ENCODE measurements at places on chromosomes 1 and 21.
A peak's percentile ranks its signal among the peaks of the same experiment; 100 is the strongest.

GRCh38 chr1:177798614-177799013, 171.2 kb downstream of the SEC16B start:
- no peak for DNase-seq

DNA sequence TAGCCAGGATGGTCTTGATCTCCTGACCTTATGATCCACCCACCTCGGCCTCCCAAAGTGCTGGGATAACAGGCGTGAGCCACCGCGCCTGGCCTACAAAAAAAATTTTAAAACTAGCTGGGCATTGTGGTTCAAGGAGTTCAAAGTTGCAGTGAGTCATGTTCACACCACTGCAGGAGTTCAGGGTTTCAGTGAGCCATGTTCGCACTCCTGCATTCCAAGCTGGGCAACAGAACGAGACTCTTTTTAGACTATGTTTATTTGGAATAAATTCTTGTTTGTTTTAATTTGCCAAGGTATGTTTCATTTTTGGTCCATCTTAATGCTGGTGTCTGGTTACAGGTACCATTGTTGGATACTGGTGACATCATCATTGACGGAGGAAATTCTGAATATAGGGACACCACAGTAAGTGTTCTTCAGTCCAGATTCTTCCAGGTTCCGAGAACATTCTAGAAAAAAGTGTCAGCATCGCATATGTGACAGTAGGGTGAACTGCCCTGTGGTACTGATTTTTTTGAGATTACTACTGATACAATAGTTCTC, 3.9 kb downstream of the PGD start:
- DNase-seq: no peak

DNA sequence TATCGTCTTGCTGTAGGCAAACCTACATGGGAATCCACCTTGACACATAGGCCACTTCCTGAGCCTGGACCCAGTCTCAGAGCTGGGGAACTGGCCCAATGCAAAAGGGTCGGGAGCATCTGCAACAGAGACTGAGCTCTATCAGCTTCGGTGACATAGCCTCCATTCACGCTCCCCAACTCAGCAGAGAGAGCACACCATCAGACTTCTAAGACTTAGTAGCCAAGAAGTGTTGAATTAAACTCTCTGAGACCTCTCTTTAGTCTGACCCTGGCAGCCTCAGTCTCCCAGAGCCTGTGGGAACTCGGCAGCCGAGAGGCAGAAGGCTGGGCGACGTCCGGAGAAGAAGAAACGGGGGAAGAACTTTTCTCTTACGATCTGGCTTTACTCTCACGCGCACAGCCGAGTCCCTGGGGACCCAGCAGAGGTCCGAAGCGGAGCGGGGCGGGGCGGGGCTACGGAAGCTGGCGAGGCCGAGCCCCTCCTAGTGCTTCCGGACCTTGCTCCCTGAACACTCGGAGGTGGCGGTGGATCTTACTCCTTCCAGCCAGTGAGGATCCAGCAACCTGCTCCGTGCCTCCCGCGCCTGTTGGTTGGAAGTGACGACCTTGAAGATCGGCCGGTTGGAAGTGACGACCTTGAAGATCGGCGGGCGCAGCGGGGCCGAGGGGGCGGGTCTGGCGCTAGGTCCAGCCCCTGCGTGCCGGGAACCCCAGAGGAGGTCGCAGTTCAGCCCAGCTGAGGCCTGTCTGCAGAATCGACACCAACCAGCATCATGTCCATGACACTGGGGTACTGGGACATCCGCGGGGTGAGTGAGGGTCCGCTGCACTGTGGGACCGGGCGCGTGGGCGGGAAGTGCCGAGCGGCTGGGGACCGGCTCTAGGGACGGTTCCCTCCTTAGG, at the start of gene GSTM4:
GSTM4 (plus strand) TSS at position 485 of the 905 bp plus-strand sequence; CDS start at position 776, 291 bp downstream.
- peak; percentile 44 for DNase-seq

GRCh38 chr1:30763651-30764248, 6.2 kb upstream of the LAPTM5 start:
- no peak for DNase-seq

DNA sequence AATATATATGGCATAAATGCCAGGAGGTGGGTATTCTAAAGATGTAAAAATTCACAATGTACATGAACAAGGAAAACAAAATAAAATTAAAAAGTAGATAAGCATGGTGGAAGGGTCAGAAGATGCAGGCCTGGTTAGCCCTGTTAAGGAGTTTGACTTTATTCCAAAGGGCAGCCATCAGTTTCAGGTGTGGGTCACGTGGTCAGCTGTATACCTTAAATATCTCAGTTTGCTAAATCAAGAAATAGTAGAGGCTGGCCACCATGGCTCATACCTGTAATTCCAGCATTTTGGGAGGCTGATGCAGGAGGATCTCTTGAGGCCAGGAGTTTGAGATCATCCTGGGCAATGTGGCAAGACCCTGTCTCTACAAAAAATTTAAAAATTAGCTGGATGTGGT, 8.5 kb upstream of the PINK1 start:
- no peak for DNase-seq

DNA sequence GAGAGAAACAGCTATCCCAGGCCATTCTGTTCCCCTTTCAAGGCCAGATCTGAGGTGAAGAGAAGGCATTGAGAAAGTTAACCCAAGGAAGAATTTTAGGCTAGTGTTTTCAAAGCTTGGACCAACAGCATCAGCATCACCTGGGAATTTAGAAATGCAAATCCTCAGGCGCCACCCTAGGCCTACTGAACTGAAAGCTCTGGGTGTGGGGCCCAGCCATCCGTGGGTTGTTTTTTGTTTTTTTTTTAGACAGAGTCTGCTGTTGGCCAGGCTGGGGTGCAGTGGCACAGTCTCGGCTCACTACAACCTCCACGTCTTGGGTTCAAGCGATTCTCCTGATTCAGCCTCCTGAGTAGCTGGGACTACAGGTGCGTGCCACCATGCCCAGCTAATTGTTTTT, 98.6 kb downstream of the RNF220 start:
- no peak for DNase-seq

DNA sequence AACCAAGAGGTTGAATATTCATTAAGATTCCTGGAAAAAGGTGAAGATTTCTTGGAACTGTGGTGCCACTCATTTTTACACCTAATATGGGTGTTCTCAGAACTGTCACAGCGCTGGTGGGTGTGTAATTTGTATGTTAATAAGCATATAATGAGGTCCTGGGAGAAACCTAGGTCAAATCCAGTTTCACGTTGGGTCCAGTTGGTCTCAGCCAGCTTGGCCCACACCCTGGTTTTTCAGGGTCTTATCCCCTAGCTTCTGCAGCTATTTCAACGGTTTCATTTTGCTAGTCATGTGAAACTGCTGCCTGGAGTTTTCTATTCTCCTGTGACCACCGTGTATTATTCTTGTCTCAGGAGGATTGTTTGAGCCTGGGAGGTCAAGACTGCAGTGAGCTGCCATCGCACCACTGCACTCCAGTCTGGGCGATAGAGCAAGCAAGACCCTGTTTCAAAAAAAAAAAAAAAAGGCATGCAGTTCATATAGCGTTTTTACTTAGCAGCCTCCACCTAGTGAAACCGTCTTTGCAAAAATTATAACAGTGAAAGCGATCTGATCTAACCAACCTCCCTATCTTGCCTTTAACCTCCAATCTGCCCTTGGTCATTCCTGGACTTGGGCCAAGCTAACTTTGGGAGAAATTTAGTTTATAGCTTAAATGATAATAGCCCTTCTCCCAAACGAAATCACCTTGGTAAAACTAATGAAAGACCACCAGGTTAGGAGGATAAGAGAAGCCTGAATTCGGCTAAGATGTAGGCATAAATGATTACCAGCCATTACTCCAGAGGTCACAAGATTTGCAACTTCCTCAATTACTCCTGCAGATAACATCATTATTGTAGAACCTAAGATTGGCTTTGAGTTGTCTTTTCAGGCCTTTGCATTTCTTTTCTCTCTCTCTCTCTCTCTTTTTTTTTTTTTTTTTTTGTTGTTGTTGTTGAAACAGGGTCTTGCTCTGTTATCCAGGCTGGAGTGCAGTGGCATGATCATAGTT, 44.0 kb downstream of the PTAFR start:
- no peak for DNase-seq

DNA sequence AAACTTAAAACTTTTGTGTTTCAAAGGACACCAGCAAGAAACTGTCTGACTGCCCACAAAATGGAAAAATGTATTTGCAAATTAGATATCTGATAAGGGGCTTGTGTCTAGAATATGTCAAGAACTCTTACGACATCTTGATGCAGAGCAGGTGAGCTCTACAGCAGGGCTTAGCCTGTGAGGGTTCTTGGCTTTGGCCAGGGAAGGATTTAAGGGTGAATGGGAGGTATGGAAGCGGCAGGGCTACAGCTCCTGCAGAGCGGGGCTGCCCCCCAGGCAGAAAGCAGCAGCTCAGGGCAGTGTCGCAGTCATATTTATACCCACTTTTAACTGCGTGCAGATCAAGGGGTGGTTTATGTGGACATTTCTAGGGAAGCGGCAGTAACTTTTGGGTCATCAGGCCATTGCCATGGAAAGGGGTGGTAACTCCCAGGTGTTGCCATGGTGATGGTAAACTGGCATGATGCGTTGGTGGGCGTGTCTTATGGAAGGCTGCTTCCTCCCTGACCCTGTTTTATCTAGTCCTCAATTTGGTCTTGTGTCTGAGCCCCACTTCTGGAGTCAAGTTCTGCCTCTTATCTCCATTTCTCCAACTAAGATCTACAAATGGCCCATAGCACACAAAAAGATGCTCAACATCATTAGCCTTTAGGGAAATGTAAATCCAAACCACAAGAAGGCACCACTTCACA, 23.2 kb downstream of the MORN1 start:
- DNase-seq: no peak

DNA sequence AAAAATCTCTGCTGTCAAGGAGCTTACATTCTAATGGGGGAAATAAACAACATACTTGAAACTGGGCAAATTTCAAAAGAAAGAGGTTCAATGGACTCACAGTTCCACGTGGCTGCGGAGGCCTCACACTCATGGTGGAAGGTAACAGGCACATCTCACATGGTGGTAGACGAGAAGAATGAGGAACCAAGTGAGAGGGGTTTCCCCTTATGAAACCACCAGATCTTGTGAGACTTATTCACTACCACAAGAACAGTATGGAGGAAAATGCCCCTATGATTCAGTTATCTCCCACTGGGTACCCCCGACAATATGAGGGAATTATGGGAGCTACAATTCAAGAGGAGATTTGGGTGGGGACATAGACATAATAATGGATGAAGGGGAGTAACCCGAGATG, 226.4 kb downstream of the ZP4 start:
- DNase-seq: no peak

GRCh38 chr21:43289966-43290365, 121.2 kb downstream of the CRYAA start:
- DNase-seq: no peak
